ENCODE measurements at places on chromosomes 1 and 21.

- no peak overlapping the region for H3K27ac ChIP-seq
- no peaks in the 10 kb centered on the region for H3K4me1 ChIP-seq
- H3K4me3 ChIP-seq, result no peak overlapping the region
- DNase-seq, result no peak
- H3K27me3 ChIP-seq, result no peaks in the 10 kb centered on the region
- H3K36me3 ChIP-seq, result no peaks in the 10 kb centered on the region
These were observed 23.3 kb downstream of the ETNK2 start for GRCh38 chr1:204128464-204128963.

DNA sequence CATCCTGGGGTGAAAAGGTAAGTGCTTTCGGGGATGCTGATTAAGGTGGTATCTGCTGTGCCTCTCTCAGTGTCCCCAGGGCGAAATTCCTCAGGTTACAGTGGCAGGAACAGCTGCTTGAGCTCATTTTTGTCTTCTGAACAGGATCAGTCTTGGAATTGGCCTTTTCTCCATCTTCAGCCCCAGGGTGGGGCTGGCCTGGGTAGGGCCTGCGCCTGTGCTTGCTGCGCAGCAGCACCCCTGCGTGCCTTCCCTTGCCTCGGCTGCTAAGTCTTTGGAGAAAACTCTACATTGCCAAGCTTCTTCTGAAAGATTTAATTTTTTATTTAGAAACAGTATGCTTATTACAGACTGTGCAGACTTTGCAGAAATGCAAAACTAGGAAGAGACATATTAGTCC, 41.7 kb downstream of the ADARB1 start:
- no peak for DNase-seq
- H3K4me1 ChIP-seq, result no peaks in the 10 kb centered on the region
- no peaks in the 10 kb centered on the region for H3K36me3 ChIP-seq
- no peak overlapping the region for H3K4me3 ChIP-seq
- H3K27ac ChIP-seq, result no peak overlapping the region
- H3K27me3 ChIP-seq, result no peaks in the 10 kb centered on the region

DNA sequence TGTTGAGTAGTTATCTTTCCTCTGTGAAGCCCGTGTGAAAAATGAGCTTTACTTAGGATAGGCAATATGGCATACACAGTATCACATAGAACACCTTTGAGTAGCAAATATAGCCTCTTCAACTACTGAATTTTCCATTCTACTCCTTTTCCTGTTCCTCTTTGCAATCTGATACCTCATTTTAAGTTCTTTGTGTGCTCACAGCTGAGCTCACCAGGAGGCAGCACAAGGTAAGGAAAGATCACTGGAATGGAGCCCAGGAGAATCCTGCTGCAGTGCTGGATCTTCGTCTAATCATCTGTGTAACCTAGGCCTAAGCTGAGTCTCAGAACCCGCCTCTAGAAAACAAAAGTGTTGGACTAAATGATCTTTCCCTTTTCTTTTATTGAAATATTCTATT, 171.0 kb downstream of the LRRC40 start:
- H3K27me3 ChIP-seq, result no peaks in the 10 kb centered on the region
- DNase-seq, result no peak
- H3K4me3 ChIP-seq, result no peak overlapping the region
- H3K4me1 ChIP-seq, result no peaks in the 10 kb centered on the region
- no peaks in the 10 kb centered on the region for H3K36me3 ChIP-seq

DNA sequence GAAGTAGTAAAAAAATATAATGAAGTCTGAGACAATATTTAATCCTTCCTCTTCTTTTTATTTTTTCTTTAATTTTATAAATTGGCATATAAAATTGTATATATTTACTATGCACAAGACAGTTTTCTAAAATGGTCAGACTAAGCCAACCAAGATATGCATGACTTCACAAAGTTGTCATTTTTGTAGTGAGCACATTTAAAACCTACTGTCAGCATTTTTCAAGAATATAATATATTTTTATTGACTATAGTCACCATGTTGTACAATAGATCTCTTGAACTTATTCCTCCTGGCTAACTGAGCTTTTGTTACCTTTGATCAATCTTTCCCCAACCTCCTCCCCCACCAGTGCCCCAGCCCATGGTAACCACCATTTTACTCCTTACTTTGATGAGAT, 129.2 kb downstream of the ATP6V1G3 start:
- no peak overlapping the region for H3K4me3 ChIP-seq
- no peaks in the 10 kb centered on the region for H3K4me1 ChIP-seq
- H3K27me3 ChIP-seq, result no peaks in the 10 kb centered on the region

DNA sequence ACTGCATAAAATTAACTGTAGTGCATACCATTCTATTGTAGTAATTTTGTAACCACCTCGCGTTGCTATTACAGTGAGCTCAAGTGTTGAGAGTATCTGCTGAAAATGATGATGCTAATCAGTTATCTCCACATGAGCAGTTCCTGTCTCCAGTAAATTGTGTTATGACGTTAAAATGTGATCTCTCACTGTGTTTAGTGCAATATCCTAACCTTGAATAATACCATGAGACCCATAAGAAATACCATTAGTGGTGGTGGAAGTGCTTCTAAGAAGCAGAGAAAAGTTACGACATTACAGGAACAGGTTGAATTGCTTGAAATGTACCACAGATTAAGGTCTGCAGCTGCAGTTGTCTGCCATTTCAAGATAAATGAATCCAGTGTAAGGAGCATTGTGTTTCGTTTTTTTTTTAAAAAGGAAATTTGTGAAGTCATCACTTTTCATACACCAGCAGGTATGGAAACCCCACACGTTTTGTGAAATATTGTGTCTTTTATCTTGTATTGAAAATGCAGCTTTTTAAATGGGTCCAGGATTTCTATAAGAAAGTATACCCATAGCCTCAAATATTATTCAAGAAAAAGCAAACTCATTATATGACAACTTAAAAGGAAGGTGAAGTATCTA, 72.5 kb downstream of the ANGPTL1 start:
- H3K4me3 ChIP-seq, result no peak overlapping the region
- H3K36me3 ChIP-seq, result no peaks in the 10 kb centered on the region
- no peak overlapping the region for H3K27ac ChIP-seq
- DNase-seq, result no peak
- H3K4me1 ChIP-seq, result no peaks in the 10 kb centered on the region

- H3K4me3 ChIP-seq, result no peak overlapping the region
- H3K4me1 ChIP-seq, result peaks cover 65% of the 10 kb centered on the region
- peaks cover 36% of the 10 kb centered on the region for H3K36me3 ChIP-seq
- H3K27ac ChIP-seq, result peak overlapping the region; percentile 47
- H3K27me3 ChIP-seq, result no peaks in the 10 kb centered on the region
These were observed 49.7 kb downstream of the S100B start for GRCh38 chr21:46555225-46555617.

GRCh38 chr1:220243947-220244346, 28.3 kb downstream of the RAB3GAP2 start:
- no peak overlapping the region for H3K4me3 ChIP-seq
- no peaks in the 10 kb centered on the region for H3K27me3 ChIP-seq
- no peak overlapping the region for H3K27ac ChIP-seq
- DNase-seq, result no peak
- H3K36me3 ChIP-seq, result no peaks in the 10 kb centered on the region

DNA sequence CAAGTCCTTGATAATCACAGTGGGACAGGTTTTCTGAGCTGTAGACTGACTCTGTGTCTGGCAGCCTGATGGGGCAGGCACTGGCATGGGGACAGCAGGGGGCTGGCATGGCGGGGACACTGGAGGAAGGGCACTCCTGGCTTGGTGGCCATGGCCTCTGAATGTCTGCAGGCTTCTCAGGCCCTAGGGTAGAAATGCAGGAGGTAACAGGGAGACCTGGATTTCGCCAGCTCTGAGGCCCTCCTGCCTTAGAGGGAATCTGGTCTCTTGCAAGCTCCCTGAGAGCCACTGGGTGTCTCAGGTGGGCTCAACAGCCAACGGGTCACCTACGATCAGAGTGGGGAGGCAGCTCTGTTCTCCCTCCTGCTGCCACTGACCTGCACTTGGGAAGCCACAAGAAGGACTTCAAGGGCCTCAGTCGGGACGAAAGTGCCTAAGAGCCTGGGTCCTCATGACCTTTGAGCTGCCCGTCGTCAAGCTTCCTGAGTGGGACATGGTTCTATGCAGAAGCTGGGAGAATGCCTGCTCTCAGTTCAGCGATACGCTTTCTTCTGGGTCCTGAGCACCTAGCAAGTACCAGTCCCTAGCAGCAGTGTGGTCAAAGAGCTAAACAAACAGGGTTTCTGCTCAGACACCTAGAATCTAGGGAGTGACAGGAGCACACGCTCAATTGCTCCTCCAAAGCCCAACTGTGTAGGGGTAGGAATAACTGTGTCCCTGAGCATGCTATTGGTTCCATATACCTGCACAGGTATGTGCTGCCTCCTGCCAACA, 569.0 kb downstream of the PTPRU start:
- no peak overlapping the region for H3K4me3 ChIP-seq
- no peaks in the 10 kb centered on the region for H3K4me1 ChIP-seq
- no peak for DNase-seq
- H3K27ac ChIP-seq, result no peak overlapping the region

DNA sequence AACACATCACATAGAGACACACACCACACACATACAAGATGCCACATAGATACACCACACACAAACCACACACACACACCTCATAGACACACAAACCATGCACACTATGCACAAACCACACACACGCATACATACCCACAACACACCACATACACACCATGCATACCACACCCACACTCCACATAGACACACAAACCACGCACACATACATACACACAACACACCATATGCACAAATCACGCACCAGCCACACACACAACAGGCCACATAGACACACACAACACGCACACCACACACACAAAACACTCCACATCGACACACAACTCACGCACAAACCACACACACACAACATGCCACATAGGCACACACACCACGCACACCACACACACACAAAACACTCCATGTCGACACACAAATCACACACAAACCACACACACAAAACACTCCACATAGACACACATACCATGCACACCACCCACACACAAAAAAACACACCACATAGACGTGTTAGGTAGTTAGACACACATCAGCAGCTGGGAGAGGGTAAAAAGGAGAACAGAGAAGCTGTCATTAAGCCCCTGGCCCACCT, 49.5 kb upstream of the SLC19A1 start:
- no peak for DNase-seq
- no peaks in the 10 kb centered on the region for H3K27me3 ChIP-seq
- peaks cover 26% of the 10 kb centered on the region for H3K4me1 ChIP-seq
- H3K36me3 ChIP-seq, result no peaks in the 10 kb centered on the region

- no peak for DNase-seq
- no peak overlapping the region for H3K27ac ChIP-seq
- no peaks in the 10 kb centered on the region for H3K4me1 ChIP-seq
- H3K27me3 ChIP-seq, result no peaks in the 10 kb centered on the region
These were observed 18.2 kb downstream of the COQ8A start for GRCh38 chr1:226958300-226958699.

DNA sequence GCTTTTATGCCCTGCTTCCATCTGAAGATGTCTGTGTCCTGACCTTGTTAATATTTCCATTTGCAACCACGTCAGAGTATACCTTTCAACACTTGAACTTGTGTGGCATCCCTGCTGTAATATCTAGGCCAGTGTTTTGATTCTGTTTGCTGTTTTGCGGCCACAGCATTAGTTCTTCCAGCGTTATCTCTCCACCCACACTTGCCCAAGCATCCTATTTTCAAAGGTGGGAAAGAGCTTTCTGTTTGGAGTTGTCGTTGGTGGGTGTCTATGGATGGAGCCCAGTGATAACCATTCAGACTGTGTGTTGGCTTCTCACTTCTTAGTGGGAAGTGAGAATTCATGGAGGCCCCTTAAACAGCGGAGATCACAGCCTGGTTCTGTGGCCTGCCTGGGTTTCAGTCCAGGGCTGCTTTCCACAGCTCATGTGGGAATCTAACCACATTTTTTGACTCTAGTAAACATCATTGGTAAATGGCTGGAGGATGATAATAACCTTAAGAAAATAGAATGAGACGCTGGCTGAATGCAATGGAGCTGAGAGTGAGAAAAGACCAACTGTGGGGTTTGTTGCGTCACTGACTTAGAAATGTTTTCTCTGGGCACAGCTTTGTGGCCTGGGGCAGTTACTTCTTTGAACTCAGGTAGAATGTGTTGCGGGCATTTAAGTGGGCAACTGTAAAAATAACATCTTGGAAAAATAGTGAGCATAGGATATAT, 7.6 kb downstream of the TENT5C start:
- no peak overlapping the region for H3K27ac ChIP-seq
- H3K36me3 ChIP-seq, result no peaks in the 10 kb centered on the region
- no peak overlapping the region for H3K4me3 ChIP-seq
- no peaks in the 10 kb centered on the region for H3K27me3 ChIP-seq
- peaks cover 8% of the 10 kb centered on the region for H3K4me1 ChIP-seq
- DNase-seq, result no peak

GRCh38 chr1:19467199-19468187, 17.8 kb downstream of the CAPZB start:
- no peak for DNase-seq
- no peak overlapping the region for H3K4me3 ChIP-seq
- H3K4me1 ChIP-seq, result peaks cover 91% of the 10 kb centered on the region
- H3K27ac ChIP-seq, result peak overlapping the region; percentile 73

DNA sequence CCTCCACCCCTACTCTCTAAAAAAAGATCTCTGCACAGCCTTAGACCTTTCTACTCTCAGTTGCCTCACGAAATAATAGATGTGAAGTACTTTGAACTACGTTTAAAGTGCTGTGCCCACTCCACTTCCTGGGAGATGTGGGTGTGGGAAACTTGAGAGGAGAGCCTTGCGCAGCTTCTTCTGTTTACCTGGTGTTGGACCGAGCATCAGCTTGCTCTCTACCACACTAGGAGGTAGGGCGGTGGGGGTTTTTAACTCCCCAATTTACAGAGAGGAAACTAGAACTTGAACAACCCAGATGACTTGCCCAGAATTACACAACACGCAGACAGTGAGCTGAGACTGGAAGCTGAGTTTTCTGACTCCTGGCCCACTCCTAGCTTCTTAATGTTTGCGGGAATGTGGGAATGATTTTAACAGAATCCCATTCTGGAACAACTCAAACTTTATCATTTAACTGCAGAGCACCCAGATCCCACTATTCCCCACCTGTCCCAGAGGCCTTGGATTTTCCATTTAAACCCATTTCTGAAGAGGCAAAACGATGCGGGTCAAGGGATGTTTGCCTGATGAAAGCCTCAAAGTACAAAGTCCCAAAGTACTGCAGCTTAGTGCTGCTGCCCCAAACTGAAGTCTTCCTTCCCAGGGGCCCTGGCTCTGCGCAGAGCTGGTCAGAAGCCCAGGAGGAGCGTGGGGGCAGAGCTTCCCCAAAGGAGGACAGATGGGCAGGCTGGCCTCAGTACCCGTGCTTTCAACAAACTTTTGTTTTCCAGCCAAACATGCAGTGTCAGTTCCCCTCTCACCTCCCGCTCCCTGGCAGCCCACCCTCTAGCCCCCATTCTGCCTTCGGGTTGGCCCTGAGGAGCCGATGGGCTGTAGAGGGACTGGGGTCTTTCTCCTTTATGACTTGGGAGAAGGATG, 19.0 kb downstream of the BTG2 start:
- no peaks in the 10 kb centered on the region for H3K27me3 ChIP-seq
- DNase-seq, result peak; percentile 88
- peaks cover 82% of the 10 kb centered on the region for H3K4me1 ChIP-seq
- H3K27ac ChIP-seq, result peak overlapping the region; percentile 98
- H3K4me3 ChIP-seq, result peak overlapping the region; percentile 29
- H3K36me3 ChIP-seq, result no peaks in the 10 kb centered on the region
